CD4-positive, alpha-beta T cell treated with Interleukin-1 beta for 1 hour (primary cell): ENCODE measurements at places on chromosomes 5 and 9.

- no peak for DNase-seq
Measured at GRCh38 chr5:78753093-78753531, 104.5 kb upstream of the LHFPL2 start.

GRCh38 chr5:154962494-154962893 is 21.6 kb downstream of the MRPL22 start:
- no peak for DNase-seq

DNA sequence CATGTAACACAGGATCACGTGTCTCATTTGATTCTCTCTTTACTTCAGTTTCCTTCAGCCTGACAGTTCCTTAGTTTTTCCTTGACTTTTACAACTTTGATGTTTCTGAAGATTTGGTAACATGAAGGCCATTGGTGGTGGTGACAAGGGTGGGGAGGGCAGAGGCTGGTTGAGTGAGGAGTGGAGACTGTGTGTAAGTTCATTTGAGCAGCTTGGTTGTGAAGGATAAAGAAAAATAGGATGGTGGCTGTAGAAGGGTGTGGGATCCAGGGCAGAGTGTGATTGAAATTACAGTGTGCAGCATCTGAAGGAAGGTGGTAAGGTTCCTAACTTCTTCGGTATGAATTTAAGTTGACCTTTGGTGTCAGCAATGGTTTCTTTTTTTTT is 20.4 kb downstream of the SUB1 start:
- no peak for DNase-seq

DNA sequence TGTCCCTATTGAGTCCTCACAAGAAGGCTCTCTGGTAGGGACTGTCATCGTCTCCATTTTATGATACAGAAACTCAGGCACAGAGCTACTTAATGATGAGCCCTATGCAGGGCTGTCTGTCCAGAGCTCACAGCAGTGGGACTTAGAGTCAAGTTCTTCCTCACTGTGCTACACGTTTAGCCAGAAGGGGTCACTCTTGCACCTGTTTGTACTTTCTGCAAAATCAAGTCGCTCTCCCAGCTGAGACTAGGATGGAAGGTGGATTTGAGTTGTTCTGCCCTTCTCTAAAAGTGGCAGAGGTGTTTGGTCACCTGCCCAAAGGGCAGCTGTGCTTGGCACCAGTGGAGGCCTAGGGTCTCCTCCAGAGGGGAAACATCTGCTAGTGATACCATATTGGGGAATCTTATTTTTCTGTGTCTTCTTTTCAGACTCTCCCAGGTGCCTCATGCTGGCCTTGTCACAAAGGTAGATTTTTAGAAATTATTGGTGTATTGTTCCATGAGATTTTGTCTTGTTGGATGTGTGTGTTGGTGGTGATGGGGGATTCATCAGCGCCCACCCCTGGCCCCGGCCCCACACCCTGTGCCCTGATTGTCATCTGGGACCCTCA is 104.2 kb downstream of the PPARGC1B start:
- peak; percentile 63 for DNase-seq

GRCh38 chr9:87434366-87434765 is 63.3 kb upstream of the DAPK1 start:
- DNase-seq = no peak

DNA sequence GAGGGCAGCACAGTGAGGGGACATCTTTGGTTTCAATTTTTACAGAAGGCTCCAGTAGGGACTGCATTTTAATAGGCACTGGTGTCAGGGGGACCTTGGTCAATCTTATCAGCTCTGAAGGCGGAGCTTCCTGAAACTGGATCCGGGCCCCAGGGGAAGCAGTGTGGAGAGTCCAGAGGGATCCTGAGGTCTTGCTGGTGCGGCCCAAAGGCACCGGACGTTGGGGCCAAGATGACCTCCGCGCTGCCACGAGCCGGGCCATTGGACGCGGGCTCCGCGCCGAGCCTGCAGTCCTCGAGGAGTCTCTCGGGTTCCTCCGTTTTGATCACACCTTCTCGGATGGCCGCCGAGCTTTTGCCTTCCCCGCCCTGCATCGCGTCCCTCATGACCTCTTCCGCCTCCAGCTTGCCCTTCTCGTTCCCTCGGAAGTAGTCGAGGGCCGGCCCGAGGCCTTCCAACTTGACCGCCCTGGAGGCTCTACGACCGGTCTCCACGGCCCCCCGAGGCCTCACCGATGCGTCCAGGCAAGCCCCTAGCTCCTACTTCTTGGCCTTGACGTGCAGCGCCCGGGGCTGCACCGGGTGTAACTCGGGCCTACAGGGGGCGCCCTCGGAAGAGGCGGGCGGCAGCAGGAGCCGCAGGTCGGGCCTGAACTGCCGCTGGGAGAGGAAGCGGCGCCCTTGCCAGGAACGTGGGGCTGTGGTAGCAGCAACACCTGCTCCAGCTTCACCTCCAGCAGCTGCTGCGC is 18.8 kb downstream of the C5orf52 start:
- peak; percentile 35 for DNase-seq

DNA sequence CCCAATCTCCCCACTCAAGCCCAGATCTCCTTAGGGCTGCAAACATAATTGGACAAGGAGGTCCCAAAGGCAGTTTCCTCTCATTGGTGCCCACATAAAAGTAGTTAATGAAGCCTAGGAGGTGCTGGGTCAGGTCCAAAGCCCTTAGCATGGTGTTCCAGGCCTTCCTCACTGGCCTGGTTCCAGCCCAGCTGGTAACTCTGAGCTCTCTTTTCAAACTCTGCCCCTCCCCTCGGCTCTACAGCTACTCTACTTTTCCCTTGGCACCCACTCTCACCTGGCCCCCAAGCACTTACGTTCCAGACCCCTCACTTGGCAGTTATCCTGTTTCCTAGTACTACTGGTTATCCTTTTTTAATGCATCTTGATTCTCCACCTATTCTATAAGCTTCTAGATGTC is 9.9 kb downstream of the SEPTIN8 start:
- no peak for DNase-seq

GRCh38 chr9:84340535-84340934 is at the start of gene SLC28A3:
SLC28A3 (minus strand) TSS chr9:84340758; CDS start chr9:84340633, 125 bp downstream.
- no peak for DNase-seq

DNA sequence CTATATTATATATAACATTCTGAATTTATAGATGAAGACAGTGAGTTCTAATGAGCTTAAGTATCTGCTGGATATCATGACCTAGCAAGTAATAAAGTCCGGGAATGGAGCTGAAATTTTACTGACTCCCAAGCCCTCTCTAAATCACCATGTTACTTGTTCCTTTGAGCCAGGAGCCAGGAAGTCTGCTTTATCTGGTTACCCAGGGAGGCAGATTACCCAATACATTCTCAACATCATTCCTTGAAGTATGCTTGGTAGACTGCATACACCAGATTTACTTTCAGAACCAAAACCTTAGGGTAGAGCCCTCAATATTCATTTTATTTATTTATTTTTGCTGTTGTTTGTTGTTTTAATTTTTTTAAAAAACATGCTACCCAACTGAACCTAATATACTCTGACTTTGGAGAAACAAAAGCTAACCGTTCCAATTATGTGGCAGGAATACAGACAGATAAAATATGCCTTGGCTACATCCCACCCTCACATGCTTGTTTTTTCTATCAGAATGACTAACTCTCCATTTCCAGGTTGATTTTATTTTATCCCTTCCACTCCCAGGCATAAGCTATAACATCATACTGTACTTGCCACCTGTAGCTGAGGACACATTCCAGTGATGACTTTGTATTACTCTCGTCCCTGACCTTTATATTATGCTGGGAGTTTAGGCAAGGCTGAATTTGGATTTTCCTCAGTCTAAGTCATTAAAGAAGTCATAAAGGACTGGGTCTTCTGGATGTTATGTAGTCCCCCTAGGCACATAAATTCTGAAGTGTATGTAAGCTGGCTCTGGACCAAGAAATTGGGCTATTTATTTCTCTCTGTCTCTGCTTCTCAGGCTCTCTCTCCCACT is 82.0 kb downstream of the YIPF5 start:
- no peak for DNase-seq

GRCh38 chr9:87874304-87874623 is 8.4 kb upstream of the SPATA31E1 start:
- DNase-seq = no peak

DNA sequence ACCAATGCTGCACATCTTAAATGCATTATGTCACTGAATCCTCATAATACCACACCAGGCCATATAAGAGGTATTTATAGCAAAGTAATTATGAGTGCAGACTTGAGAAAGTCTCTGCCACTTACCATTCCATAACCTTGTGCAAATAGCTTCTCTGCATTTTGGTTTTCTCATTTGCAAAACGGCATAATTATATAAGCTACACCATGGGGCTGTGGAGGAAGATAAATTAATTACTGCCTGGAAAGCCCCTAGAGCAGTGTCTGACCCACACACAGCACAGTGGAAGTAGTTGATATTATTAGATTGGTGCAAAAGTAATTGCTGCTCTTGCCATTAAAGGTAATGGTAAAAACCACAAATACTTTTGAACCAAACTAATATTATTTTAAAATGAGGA is 9.5 kb upstream of the IL9 start:
- no peak for DNase-seq

DNA sequence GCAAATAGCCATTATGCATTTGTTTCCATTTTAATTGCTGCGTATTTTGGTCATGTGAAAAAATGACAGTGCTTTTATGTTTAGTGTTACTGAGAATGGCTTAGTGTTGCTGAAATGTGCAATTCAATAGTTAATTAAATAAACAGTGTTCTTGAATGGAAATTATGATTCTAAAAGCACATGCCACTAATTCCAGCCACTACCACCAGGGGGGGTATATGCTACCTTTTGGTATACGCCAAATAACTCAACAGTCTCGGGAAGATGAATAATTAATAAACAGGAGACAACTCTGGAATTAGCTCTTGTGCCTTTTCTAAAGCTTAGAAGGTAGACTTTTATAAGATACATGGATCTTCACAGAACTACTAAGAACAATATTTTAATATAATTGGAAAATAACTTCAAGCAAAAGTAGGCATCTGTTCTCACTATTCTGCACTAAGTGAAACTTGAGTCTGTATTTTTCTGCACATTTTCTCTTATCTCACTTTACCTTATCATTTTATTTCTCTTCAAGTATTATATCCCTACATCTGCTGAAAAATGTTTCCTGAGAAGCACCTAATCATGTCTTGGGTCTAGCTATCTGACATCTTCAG is 83.5 kb upstream of the MINAR2 start:
- peak; percentile 35 for DNase-seq

GRCh38 chr5:59792983-59793585 is 100.4 kb downstream of the PDE4D start:
- DNase-seq = no peak

DNA sequence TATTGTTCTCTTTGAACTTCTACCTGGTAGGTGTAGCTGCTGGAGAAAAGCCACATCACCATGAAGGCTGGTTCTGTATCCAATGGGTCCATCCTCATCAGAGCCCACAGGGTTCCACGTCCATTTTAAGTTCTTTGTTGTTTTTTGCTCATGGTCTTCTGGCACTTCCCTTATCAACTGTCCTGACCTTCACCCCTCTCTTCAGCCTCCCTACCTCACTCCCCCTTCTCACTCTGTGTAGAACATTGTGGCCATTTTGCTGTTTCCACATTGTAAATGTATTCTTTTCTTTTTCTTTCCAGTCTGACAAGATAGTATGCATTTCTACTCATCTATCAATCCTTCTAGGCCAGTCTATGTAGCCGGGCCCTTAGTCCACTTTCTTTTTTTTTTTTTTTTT is 44.3 kb upstream of the F2RL2 start:
- no peak for DNase-seq

- no peak for DNase-seq
Measured at GRCh38 chr5:169126481-169127021, 174.4 kb downstream of the SLIT3 start.

GRCh38 chr9:110257097-110257841 is 962 bp upstream of the TXN start:
- no peak for DNase-seq

GRCh38 chr5:72540759-72541438 is 33.7 kb upstream of the ZNF366 start:
- DNase-seq = no peak

- DNase-seq = no peak
Measured at GRCh38 chr5:131994533-131995226, 16.8 kb downstream of the ACSL6 start.

DNA sequence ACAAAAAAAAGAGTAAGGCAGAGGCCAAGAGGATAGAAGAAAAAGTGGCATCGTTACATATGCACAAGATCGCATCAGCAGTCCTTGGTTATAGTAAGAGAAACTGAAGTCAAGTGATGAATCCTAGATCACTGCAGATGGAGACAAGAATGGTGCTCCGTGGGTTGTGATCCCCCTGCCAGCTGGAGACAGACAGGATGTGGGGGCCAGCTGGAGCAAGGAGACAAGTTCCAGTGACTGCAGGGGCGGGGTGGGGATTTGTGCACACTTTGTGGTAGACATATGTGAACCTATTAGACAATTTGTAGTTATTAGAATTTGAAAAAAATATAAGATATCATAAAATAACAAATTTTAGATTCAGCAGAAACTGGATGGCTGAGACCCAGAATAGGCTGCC is 697.9 kb upstream of the ADAMTS16 start:
- DNase-seq = no peak

DNA sequence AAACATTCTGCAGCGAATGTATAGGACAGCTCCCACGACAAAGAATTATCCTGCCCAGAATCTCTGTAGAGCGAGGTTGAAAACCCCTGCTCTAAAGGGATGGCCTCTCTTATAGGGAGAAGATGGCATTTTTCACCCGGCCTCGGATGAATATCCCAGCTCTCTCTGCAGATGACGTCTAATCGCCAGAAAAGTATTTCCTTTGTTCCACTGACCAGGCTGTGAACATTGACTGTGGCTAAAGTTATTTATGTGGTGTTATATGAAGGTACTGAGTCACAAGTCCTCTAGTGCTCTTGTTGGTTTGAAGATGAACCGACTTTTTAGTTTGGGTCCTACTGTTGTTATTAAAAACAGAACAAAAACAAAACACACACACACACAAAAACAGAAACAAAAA is 17.4 kb upstream of the RARS1 start:
- no peak for DNase-seq

DNA sequence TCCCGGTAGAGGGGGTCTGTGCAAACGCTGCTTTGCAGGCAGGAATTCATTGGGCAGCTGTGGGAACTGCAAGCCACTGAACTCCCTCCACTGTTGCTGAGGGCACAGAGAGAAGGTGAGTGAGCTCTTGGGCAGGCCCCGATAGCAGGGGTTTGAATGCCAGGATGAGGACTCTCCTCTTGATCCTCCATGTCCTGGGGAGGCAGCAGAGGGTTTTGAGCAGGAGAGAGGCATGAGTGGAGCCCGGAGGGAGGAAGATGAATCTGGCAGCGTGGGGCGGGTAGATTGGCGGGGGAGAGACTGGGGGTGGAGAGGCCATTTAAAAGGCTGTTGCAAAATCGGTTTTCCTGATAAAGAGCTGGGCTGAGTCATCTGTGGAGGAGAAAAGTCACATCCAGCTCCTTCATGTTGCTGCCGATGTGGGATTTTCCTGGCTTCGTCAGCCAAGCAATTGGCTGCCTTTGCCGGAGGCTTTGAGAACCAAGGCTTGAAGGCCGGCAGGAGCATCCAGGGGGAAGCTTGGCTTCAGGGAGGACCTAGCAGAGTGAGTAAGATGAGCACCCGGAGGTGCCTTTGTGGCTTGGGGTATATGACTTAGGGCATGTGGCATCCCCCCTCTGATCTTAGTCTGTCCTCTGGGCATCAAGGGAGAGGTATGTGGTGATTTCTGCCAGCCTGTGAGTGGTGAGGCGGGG is at the start of gene SYNPO:
Gene SYNPO, plus strand, starts transcription at position 350 of the 695 bp plus-strand sequence. CDS start 7,616 bp downstream, outside the sequence.
- DNase-seq = no peak

- DNase-seq = no peak
Measured at GRCh38 chr5:24094081-24094679, 550.6 kb downstream of the CDH10 start.
